Karpas-422 (cell line): ENCODE measurements at places on chromosomes 7 and 10. TPM values are rescaled to one million over a fixed set of nuclear protein-coding genes. Genes with fewer than 3 reads are reported as not detected.

Gene FRAT2
- total RNA-seq = 8.3 and 12.0 TPM in 2 replicates

DNA sequence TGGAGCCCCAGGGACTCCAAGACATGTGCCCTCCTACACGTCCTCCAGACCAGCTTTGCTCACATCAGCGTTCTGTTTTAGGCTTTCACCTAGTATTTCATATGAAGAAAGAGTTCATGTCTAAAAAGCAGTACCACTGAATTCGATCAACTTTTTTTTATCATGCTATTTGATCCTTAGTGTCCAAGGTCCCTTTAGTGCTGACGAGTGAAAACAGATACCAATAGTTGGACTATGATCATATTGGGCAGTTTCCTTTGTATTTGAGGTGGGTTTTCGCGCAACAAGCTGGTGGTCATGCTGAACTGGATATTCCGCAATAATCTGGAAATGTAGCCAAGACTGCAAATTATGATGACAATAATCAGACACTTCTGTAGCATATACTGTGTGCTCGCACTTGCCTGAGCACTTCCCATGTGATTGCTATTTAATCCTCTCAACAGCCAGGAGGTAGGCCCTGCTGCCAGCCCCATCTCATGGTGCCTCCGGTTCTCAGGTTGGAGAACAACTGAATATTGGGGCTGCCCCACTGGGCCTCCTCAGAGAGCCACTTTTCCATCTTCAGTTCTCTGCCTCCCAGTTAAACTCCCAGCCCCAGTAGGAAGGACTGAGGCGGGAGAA lies 65.9 kb downstream of the RBM20 start:
- no peak overlapping the region for H3K4me3 ChIP-seq
- no peaks in the 10 kb centered on the region for H3K27me3 ChIP-seq
- DNase-seq = no peak
- no peak overlapping the region for H3K27ac ChIP-seq

DNA sequence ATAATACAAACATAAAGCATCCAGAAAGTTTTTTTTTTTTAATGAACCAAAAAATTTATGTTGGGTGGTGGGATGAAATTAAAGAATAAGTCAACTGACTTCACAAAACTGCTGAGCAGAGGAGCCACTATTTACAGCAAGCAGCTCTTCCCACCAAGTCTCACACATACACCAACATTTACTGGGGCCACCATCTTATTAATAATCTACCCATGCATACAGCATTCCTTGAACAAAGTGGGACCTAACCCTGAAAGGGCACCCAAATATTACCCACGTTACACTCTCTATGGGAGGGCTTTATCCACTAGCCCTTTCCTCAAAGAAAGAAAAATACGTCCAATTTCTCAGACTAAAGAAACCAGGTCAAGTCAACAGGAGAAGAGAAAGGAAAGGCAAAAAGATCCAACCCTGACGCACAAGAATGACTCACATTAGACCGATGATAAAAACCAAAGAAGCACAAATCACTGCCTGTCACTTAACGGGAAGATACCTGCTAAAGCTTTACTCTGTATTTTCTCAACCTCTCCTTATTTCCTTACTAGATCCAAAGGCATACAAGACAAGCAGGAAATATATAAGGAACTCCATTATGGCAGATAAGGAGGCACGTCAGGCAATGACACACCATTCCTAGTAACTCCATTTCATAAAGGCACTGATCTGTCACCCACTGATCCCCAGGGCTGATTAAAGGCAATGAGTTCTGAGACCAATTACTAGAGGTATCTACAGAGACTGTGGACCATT lies 141.8 kb upstream of the ASAH2 start:
- no peak overlapping the region for H3K27ac ChIP-seq
- H3K4me3 ChIP-seq = no peak overlapping the region
- no peak for DNase-seq
- H3K4me1 ChIP-seq = no peaks in the 10 kb centered on the region

Gene CC2D2B
- 0.30 TPM in 1 of 2 replicates, not detected in the other for total RNA-seq

Gene GATA3
- not detected in 2 replicates for total RNA-seq

DNA sequence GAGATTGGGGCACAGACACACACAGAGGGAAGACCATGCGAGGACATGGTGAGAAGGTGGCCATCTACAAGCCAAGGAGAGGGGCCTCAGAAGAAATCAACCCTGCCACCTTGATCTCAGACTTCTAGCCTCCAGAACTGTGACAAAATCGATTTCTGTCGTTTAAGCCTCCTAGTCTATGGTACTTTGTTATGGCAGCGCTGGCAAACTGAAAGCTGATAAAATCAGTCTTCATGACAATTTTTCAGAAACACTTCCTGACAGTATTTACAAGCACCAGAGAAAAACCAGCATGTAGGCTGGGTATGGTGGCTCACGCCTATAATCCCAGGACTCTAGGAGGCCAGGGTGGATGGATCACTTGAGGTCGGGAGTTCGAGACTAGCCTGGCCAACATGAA lies 4.2 kb downstream of the PARP12 start:
- H3K36me3 ChIP-seq = 0 out of 2 replicates have a peak, but pooled peaks cover 3% of the 10 kb centered on the region
- H3K27ac ChIP-seq = no peak overlapping the region
- peaks cover 33% of the 10 kb centered on the region for H3K4me1 ChIP-seq
- no peak for DNase-seq
- H3K27me3 ChIP-seq = no peaks in the 10 kb centered on the region
- H3K4me3 ChIP-seq = no peak overlapping the region
